ENCODE measurements at places on chromosomes 7 and 10. TPM values are rescaled to one million over a fixed set of nuclear protein-coding genes. Genes with fewer than 3 reads are reported as not detected.

Gene CDK5
- polyA plus RNA-seq, result 15.2 TPM

Gene GRID1
- not detected for polyA plus RNA-seq

Gene AIFM2
- polyA plus RNA-seq, result 0.68 TPM

Gene VAX1
- not detected for polyA plus RNA-seq

Gene AZGP1
- not detected for polyA plus RNA-seq

GRCh38 chr10:80580638-80581468 lies 43.2 kb downstream of the SH2D4B start:
- no peak for DNase-seq

GRCh38 chr7:138245216-138245615 lies 169.0 kb downstream of the AKR1D1 start:
- DNase-seq, result no peak

DNA sequence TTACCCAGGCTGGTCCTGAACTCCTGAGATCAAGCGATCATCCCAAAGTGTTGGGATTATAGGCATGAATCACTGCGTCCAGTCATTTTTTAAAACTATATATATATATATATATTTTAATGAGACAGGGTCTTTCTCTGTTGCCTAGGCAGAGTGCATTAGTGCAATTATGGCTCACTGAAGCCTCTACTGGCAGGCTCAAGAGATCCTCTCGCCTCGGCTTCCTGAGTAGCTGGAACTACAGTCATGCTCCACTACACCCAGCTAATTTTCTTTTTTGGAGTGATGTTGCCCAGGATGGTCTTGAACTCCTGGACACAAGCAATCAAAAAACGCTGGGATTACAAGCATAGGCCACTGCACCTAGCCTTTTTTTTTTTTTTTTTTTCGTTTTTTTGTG lies 55.3 kb upstream of the KAT6B start:
- DNase-seq, result no peak

GRCh38 chr7:122702872-122703510 lies at the start of gene RNF148:
Gene RNF148 (minus strand): TSS chr7:122702922. CDS start chr7:122702750, 172 bp downstream.
- DNase-seq, result no peak

DNA sequence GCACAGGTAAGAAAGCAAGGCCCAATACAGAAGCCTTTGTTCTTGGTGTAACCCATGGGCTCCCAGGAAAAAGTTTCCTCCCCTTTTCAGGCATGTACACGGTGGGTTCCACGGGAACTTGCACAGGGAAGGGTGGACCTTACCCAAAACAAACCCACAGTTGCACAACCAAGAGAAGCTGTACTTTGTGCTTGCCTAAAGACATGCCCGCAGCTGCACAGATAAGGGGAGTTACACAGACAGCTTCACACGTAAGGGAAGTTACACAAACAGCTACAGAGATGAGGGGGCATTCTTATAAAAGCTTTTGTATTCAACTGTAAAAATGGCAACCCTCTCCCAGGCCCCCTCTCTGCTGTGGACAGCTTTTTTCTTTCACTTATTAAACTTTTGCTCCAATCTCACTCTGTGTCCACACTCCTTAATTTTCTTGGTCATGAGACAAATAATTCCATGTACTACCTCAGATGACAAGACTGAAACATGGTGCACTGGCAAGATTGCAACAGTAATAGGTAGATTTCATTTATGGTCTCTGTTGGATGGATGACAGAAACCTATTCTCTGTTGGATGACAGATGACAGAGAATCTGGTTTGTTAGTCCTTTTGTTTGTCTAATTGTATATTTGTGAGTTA lies 72.9 kb downstream of the ATE1 start:
- DNase-seq, result no peak

GRCh38 chr10:51204701-51205100 lies 130.4 kb downstream of the PRKG1 start:
- no peak for DNase-seq

GRCh38 chr10:6823770-6824169 lies 243.7 kb upstream of the PRKCQ start:
- no peak for DNase-seq

DNA sequence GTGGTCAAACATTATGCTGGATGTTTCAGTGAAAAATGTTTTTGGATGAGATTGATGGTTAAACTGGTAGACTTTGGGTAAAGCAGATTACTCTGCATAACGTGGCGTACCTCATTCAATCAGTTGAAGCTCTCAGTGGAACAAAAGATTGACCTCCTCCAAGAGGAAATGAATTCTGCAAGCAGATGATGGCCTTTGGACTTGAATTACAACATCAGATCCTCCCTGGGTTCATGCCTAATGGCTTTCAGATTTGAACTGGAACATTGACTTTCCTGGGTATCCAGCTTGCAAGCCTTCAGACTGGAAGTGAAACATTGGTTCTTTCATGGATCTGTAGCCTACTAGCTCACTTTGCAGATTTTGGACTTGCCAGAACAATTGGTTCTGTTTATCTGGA lies 169.3 kb upstream of the MALRD1 start:
- no peak for DNase-seq

- DNase-seq, result no peak
These were observed 107.1 kb downstream of the PFKFB3 start for GRCh38 chr10:6309816-6310215.

DNA sequence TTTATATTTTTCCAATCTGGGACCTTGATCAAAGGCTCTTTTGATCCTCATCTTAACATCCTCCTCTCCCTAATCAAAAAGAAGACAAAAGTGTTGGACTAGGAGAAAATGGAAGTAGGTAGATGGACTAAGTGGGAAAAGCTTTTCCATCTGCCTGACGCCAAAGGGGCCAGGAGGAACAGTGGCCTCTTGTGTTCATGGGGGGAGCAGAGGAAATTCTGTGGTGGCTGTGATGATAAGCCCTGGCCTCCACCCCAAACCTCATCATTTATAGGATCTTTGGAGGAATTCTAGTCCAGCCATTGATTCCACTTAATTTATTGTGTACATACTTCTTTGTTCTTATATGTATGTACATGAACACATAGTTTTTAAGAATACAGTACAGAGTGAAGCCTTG lies 21.7 kb downstream of the ZNF365 start:
- no peak for DNase-seq

Data from CD4-positive, alpha-beta memory T cell (primary cell).